ENCODE measurements at places on chromosomes 11 and 22.

DNA sequence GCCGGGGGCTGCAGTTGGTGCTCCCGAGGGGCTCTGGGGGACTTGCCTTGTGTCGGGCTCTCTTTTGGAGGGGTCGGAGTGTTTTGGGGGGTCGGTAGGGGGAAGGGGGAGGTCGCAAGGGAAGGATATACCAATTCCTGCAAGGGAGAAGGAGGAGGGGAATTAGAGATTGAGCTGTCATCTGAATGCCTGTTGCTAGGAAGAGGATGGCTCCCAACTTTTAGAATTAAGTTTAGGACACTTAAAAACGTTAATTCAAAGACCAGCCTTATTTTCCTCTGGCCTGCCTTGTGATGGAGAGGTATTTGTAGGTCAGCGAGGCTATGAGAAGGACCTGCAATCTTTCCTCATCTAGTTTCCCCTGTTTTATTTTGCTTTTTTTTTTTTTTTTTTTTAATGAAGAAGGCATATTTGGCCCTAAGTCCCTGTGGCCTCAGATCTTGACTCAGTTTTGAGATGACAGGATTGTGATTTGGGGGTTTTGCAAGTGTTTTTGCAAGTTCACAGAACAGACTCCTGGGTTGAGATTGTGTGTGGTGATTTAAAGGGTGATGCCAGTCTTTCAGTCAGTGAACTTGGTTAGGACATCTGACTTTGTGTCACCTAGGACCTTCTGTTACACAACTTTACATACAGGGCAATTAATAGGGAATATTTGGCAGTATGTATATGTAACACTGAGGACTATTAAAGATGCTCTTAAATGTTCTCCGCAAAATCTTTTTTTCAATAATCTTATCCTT is 672 bp downstream of the TMEM135 start:
- no peak for DNase-seq

GRCh38 chr22:23400286-23400981 is 179.7 kb downstream of the IGLL1 start:
- no peak for DNase-seq

DNA sequence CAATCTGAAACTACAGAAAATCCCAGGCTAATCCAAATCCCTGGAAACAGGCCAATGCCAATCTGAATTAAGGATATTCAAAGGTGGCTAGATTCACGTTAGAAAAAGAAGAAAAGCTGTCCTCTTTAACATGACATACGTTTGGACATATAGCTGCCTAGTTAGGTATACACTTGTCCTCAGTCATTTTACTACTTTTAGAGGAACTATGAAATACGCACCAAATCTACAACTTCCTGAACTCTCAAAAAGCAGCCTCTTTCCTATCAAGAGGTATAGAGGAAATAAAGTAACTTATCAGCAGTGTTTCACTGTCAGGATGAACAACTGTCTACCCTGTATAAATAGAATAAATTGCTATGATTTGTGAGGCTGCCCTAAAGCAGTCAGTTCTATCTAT is 24.0 kb downstream of the KMT5B start:
- no peak for DNase-seq

- no peak for DNase-seq
These were observed 73.2 kb downstream of the GGTLC2 start for GRCh38 chr22:22717664-22718063.

GRCh38 chr11:35383953-35384352 is 35.4 kb downstream of the SLC1A2 start:
- DNase-seq: no peak

- no peak for DNase-seq
These were observed 135.6 kb downstream of the SBF2 start for GRCh38 chr11:10158461-10158860.

GRCh38 chr11:90795746-90796145 is 572.9 kb upstream of the CHORDC1 start:
- no peak for DNase-seq
